ENCODE measurements at places on chromosomes 7 and 10. TPM values are rescaled to one million over a fixed set of nuclear protein-coding genes. Genes with fewer than 3 reads are reported as not detected.

The RBP3 gene
- total RNA-seq: not detected

The CCL24 gene
- not detected for total RNA-seq

DNA sequence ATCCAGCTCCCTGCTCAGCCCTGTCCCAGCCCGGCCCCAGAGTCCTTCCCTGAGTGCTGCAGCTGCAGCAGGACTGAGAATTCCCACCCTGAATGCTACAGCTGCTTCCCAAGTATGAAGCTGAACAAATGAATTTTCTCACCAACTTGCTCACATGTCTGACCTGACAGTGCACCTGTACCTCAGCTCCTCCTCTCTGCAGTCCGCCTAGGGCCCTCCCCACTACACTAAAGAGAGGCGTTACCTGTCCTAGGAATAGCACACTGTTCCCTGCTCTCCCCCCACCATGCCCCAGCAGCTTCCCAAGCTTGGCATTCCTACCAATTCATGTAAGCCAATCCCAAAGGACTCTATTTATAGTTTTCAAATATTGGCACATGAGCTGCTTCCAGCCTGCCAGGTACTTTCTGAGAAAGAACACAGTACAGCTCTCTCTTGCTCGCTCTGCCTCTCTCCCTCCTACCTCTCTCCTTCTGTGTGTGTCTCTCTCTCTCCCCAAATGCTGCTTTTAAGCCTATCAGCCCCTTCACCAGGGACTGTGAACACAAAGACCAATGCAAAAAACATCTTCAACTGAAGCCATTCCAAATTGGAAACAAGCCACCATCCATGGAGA lies 400.1 kb downstream of the TNS3 start:
- DNase-seq: no peak

DNA sequence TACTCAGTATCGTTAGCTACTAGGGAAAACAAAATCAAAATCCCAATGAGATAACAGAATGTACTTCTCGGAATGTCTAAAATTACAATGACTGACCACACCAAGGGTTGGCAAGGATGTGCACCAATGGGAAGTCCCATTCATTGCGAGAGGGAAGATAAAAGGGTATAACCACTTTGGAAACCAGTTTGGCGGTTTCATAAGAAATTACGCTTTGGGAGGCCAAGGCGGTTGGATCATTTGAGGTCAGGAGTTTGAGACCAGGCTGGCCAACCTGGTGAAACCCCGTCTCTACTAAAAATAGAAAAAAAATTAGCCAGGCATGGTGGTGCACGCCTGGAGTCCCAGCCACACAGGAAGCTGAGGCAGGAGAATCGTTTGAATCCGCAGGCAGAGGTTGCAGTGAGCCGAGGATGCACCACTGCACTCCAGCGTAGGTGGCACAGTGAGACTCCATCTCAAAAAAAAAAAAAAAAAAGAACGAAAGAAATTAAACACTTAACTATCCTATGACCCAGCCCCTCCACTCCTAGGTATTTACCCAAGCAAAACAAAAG lies 7.6 kb downstream of the HACD1 start:
- no peak for DNase-seq

GRCh38 chr7:96648784-96649183 lies 60.9 kb downstream of the SEM1 start:
- no peak for DNase-seq

DNA sequence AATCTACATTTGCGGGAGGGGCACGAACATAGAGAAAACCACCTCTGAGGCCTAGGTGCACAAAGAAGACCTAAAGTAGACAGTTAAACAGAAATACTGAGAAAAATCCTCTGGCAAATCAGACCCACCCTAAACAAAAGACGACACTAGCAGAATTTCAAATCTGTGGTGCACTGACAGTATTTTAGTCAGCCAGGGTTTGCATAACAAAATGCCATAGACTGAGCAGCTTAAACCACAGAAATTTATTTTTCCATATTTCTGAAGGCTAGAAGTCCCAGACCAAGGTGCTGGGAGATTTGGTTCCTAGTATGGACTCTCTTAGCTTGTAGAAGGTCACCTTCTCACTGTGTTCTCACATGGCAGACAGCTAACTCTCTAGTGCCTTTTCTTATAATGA lies 26.3 kb downstream of the IPMK start:
- DNase-seq: no peak

DNA sequence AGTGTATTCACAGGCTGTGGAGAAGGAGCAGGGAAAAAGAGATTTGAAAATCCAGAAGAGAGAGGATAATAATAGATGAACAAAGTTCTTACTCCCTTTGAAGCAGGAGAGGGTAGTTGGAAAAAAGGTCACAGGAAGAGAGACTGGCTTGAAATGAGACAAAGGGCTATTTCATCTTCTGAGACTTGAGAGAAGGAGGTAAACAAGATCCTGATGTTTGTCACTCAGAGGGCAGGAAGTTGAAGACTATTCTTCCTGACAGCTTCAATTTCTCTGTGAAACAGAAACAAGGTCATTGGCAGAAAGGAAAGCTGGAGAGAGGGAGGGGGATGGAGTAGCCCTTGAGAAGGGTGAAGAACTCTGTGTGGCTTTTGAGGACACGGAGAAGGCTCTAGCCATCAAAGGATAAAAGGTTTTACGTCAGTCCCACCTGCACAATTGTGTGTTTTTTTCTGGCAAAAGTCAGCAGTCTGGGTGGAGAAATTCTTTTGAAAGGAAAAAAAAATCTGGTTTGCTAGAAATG lies 216.1 kb upstream of the STEAP4 start:
- DNase-seq: no peak

GRCh38 chr7:43879477-43879876 lies 10.2 kb upstream of the MRPS24 start:
- no peak for DNase-seq

GRCh38 chr7:17155529-17155928 lies 142.9 kb upstream of the AHR start:
- DNase-seq: no peak

Measured in natural killer cell (primary cell).